T-helper 1 cell (primary cell): ENCODE measurements at places on chromosomes 5 and 9.

DNA sequence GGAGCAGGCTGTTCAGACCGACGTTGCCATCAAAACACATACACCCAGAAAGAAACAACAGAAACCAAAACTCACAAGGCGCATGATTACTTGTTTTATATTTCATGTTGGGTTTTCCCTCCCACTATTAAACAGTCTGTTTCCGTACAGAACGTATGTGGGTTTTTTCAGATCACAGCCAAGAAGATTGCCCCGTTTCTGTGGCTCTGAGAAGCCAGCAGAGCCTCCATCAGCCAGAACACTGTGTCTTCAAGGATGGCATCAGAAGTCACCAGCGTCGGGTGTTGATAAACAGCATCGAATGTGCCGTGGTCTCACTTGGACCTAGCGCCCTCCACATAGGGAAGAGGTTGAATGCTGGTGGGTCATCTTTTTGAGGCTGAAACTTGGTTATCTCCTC lies 42.8 kb downstream of the FAM78A start:
- no peak for DNase-seq

DNA sequence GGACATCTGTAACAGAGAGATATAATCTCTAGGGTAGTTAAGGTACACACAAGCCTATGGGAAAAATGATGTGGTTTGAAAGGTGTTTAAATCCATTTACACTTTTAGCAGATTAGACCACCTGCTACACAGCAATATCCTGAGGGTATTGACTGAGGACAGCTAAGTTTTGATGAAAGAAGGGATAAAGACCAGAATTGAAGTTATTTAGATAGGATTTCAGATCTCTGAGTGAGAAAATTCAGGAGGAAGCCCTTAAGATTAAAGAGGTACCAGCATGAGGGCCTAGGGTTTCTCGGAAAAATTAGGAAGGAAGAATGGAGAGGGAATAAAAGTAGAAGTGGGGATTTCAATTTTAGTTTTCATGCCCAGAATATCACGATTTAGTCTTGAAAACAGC lies 267.3 kb downstream of the COX7C start:
- DNase-seq = no peak

DNA sequence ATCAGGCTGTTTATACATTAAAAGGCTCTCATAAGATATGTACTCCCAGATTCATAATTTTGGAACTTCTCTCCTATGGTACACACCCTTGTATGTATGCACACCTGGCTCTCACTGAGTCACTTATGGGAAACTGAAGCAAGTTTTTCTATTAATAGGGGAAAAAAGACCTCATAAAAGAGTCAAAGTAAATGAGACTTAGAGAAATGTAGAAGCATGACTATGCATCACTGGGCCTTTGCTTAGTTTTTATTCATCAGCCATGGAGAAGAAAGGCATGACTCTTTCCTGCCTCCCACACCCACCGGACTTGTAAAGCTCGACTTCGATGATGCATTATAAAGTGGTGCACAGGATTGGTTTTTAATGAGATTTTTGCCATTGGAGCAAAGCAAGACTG lies 28.2 kb downstream of the MTAP start:
- no peak for DNase-seq

GRCh38 chr5:60685700-60686099 lies 14.3 kb downstream of the DEPDC1B start:
- no peak for DNase-seq

DNA sequence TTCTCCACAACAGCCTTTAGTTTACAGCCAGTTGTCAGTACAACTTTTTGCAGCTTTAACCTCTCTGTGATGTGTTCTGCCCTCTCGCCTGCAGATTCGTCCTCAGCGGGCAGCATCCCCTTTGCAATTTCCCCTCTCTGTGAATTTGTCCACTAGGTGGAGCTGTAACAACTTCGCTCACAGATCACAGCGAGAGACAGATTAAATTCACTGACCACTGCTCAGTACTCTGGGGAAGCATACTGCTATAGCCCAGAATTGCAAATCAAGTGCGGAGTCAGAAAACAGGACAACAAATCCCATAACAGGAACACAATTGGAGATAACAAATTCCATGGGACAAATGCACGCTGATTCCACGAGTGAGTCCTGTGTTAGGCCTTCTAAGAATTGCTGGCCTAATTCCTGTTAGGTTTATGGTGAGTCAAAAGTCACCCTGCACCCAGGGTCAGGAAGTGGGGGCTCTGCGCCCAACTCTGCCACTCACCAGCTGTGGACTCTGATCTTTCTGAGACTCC lies 2124.9 kb downstream of the MAT2B start:
- no peak for DNase-seq

GRCh38 chr9:19243366-19244033 lies 13.0 kb downstream of the DENND4C start:
- no peak for DNase-seq

- DNase-seq = no peak
Measured at GRCh38 chr5:5065472-5065871, 74.7 kb upstream of the ADAMTS16 start.

DNA sequence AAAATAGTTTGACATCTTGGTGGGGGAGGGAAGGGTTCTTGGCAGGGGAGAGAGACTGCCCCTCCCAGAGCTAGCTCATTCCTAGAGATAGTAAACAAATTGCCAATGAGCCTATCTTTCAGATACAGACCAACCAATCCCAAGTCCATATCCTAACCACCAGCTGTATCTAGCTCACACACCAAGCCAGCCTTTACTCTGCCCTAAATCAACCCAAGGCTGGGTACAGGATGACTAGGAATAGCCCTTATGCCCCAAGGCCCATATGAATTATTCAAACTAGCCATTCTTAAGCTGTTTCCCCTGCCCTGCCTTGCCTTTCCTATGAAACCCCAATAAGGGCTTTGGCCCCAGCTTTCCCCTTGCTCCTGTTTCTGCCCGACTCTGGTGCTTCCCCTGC lies 281.3 kb upstream of the PANK3 start:
- no peak for DNase-seq

DNA sequence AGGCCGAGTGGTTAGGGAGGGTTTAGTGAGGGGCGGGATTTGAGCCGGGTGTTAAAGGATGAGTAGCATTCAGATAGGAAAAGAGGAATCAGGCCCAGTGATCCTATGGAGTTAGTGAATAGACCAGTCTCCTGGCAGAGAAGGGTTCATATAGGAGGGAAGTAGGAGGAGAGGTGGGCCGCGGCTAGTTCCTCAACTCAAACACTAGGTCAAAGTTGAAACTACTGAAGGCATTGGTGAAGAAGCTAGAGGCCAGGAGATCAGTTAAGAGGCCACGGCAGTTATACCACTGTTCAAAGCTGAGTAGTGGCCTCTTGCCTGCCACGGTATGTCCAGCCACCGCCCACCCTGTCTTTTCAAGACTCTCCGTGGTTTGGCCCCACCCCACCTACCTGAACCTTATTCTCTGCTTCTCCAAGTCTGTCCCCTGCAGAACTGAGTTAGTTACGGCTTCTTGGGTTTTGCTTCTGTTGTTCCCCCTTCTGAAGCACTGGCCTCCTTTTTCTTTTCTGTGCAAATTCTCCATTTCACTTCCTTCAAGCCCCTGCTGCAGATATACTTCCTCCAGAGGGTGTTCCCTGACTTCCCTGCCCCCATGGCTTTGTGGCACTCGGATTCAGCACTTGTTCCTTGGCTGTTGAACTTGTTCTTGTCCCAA lies 1.8 kb downstream of the ZBTB34 start:
- DNase-seq = no peak

GRCh38 chr5:111535879-111536549 lies 23.7 kb upstream of the STARD4 start:
- no peak for DNase-seq

- no peak for DNase-seq
Measured at GRCh38 chr9:112332214-112332613, 1.2 kb downstream of the PTBP3 start.

DNA sequence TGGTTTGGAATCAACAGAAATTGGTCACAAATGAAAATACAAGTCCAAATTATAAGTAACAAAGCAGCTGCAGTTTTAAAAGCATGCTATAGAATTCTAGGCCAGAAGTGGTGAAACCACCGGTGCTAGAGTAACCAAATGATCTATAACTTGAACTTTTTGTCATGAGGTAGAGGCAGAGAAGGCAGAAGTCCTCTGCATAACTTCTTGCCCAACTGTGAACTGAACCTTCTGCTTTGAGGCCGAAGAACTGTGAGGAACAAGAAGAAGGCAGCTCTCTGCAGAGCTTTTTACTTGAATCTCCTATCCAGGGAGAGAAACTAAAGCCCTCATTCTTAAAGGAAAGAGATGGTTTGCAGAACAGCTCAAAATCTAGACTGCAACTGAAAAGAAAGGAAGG lies 36.2 kb upstream of the TENT2 start:
- DNase-seq = no peak

DNA sequence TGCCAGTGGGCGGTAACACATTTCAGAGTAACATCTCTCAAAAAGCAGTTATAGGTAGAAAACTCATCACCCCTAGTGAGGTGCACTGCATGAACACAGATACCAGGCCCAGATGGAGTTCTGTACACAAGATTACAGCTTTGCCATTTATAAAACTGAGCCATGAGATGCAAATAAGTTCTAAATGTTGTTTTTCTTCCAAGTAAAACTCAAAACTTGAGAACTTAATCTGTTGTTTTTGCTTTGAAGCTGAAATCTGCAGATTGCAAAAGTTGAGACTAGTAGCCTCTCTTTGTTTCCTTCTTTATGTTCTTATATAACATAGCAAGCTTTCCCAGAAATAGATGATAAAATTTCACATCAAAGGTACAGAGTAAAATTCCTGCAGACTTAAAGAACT lies 434.1 kb downstream of the PLK2 start:
- no peak for DNase-seq

DNA sequence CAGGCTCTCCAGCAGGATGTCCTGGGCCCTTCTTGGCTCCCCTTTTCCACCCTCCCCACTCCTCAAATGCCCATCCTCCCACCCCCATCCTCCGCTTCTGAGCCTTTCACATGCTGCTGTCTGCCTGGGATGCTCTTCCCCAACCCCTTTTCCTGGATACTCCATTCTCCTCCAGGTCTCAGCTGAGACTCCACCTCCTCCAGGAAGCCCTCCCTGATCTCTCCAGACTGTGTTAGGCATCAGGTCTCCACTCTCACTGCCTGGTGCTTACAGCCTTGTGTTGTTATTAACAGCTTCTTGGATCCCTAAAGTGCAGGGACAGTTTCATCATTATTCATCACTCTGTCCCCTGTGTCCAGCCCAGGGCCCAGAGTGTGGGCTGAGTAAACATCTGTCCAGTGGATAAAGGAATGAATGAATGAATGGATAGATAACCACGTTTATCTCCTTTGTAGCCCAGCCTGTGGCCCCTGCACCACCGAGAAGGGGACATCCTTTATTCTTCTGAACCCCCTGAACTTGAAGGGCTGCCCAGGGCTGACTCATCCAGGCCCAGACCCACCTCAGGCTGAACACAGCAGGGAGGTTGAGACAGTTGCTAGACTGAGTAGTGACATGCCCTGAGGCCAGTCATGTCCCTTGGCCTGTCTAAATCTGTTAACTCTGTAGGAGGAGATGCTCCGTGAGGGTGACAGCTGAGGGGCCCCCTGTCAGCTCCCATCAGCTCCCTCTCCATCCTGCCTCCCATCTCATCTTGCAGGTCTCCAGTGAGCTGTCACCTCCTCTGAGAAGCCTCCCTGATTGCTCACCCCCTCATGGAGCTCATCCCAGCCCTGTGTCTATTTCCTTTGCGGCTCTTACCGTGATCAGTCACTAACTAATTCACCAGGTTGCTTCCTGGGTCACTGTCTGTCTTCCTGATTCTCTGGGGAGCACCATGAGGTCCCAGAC lies 14.6 kb upstream of the LAMC3 start:
- DNase-seq = no peak

GRCh38 chr9:17571825-17572224 lies 7.0 kb upstream of the SH3GL2 start:
- no peak for DNase-seq
